Nasal cavity respiratory epithelium epithelial cell of viscerocranial mucosa (primary cell): ENCODE measurements at places on chromosomes 2 and 18. TPM values are rescaled to one million over a fixed set of nuclear protein-coding genes. Genes with fewer than 3 reads are reported as not detected.

The PLCD4 gene
- 0.71 and 1.0 TPM in 2 replicates for total RNA-seq

The UGT1A8 gene
- under 0.01 and 0.14 TPM in 2 replicates for total RNA-seq

The CIDEA gene
- total RNA-seq: 0.07 and 5.5 TPM in 2 replicates

The SERPINB12 gene
- total RNA-seq: 0.28 and 0.34 TPM in 2 replicates

The PLEKHH2 gene
- total RNA-seq: 0.43 and 1.4 TPM in 2 replicates

The TACR1 gene
- not detected in 2 replicates for total RNA-seq

The NAGK gene
- total RNA-seq: 29.7 and 57.7 TPM in 2 replicates

The TUBA3E gene
- not detected in 2 replicates for total RNA-seq

The IL1RL1 gene
- total RNA-seq: 3.0 and 53.3 TPM in 2 replicates

The FEV gene
- not detected in 2 replicates for total RNA-seq

The EVX2 gene
- total RNA-seq: not detected in 2 replicates

The IWS1 gene
- total RNA-seq: 47.5 and 67.7 TPM in 2 replicates

The SLC16A14 gene
- total RNA-seq: 5.5 and 7.0 TPM in 2 replicates

The ALPP gene
- under 0.01 TPM in 1 of 2 replicates, not detected in the other for total RNA-seq

The LIMS2 gene
- 0.21 TPM in 1 of 2 replicates, not detected in the other for total RNA-seq

The LIMS4 gene
- 1.1 TPM in 1 of 2 replicates, not detected in the other for total RNA-seq

The UGT1A3 gene
- total RNA-seq: 2.8 TPM in 1 of 2 replicates, not detected in the other

The IL36RN gene
- total RNA-seq: 2.0 and 5.1 TPM in 2 replicates

The NEB gene
- 0.68 and 3.3 TPM in 2 replicates for total RNA-seq

The MC5R gene
- not detected in 2 replicates for total RNA-seq

The EPC2 gene
- 15.7 and 24.3 TPM in 2 replicates for total RNA-seq

The PCARE gene
- total RNA-seq: under 0.01 TPM in 1 of 2 replicates, not detected in the other

The ANKRD62 gene
- under 0.01 TPM in 1 of 2 replicates, not detected in the other for total RNA-seq

The LRRC30 gene
- not detected in 2 replicates for total RNA-seq

The RGPD8 gene
- 10.3 and 15.4 TPM in 2 replicates for total RNA-seq

The ADAM23 gene
- total RNA-seq: under 0.01 and 1.5 TPM in 2 replicates

The PRKCE gene
- total RNA-seq: 8.5 and 14.7 TPM in 2 replicates

The PLGLB2 gene
- total RNA-seq: 0.34 and 1.5 TPM in 2 replicates

The TLX2 gene
- total RNA-seq: not detected in 2 replicates

The RIT2 gene
- total RNA-seq: not detected in 2 replicates

The BCL11A gene
- total RNA-seq: 2.1 and 14.9 TPM in 2 replicates

The SLC38A11 gene
- total RNA-seq: 0.07 TPM in 1 of 2 replicates, not detected in the other

The KHK gene
- 0.34 and 0.78 TPM in 2 replicates for total RNA-seq

The BOLL gene
- total RNA-seq: not detected in 2 replicates

The ADCYAP1 gene
- not detected in 2 replicates for total RNA-seq

The SERPINB13 gene
- total RNA-seq: 16.7 and 114 TPM in 2 replicates
